ENCODE measurements at places on chromosomes 6 and 20.
A peak's percentile ranks its signal among the peaks of the same experiment; 100 is the strongest.

GRCh38 chr6:27133281-27134227 lies 113.9 kb upstream of the PRSS16 start:
- DNase-seq = peak; percentile 92

GRCh38 chr20:23149623-23150279 lies 63.6 kb upstream of the CD93 start:
- no peak for DNase-seq

DNA sequence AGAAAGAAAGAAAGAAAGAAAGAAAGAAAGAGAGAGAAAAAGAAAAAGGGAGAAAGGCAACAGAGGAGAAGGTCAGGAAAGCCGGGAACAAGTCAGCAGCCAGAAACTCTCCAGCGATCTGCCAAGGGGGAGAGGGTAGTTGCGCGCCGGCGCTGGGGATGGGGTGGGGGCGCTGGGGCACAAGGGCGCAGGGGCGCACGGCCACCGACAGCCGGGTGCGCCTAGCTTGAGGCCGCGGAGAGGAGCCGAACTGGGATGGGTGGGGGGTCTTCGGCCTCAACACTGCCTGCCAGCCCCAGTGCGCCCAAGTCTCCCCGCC lies 533 bp upstream of the RSPO3 start:
- DNase-seq = no peak

GRCh38 chr6:35573495-35574110 lies 60.9 kb upstream of the TULP1 start:
- no peak for DNase-seq

DNA sequence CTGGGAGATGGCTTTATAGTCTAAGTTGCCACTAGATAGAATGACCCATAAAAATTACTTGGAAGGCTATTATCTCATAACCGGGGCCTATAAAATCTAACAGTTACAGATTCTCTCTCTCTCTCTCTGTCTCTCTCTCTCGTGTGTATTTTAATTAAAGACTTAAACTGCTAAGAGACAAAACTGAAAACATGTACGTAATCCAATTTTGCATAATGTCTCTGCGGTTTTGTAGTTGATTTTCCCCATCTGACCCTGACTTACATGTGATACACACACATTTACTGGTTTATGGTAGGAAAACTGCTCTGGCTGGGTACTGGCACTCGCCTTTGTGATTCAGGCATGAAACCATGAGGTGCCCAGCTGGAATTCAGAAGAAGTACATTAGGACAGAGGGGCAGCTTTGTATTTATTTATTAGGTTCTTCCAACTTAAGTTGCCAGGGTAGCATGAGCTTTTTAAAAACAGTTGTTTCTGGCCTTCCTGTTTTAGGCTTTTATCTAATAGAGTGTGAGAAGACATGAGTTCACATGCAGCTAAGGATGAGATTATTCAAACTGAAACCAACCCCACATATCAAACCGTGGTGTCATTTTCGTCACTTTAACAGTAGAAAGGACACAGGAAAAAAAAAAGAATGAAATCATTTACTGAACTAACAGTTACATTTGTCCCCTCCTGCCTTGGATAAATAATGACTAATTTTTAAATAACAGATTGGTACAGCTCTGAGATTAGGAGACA lies 182.5 kb downstream of the GMPR start:
- DNase-seq = peak; percentile 92

- DNase-seq = no peak
Observed at GRCh38 chr6:145155873-145156782, 579.2 kb downstream of the EPM2A start.

- DNase-seq = no peak
Observed at GRCh38 chr20:32526541-32526940, 58.6 kb downstream of the NOL4L start.
